Endodermal cell (in vitro differentiated cells): ENCODE measurements at places on chromosomes 4 and X.

- no peak for DNase-seq
These were observed 171.1 kb upstream of the ANKRD50 start for GRCh38 chr4:124883632-124884031.

DNA sequence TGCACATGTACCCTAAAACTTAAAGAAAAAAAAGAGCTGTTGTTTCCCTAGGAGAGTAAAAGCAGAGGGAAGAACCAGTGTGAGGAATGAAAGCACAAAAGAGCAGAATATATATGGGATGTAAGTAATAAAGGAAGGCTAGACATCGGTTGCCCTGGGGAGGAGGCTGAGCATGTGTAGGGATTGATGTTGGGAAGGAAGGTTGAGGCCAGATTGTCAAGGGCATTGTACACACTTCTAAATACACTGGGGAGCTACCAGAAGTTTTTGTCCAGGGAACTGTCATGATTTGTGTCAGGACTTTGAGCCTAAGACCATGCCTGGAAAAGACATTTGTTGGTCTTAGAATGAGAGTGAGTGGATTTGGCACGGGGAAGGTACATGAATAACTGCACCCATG is 467.1 kb downstream of the GPAT3 start:
- no peak for DNase-seq

GRCh38 chr4:109944591-109944990 is 31.9 kb downstream of the EGF start:
- no peak for DNase-seq

DNA sequence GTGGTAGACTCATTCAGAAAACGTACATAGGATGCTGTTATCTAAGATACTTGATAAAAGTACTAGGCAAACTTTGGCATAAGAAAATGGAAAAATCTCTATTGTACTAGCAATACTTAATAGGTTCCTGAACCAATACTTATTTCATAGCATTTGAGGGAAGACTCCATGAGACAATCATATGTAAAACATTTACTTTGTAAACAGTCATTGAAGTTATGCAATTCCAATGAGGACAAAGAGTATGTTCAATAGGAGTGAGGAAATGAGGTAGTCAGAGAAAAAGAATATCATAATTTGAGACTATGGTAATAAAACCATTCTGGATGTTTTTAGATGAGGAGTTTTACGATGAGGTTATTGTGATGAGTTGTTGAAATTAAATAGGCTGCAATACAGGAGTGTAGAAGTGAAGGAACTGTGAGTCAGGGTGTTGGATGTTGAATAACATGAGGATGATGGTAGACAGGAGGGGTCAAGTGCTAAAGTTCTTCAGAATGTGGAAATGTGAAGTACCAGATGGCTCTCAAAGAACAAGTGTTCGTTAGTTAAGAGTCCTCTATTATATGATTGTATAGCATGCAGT is 397.9 kb downstream of the PPP3CA start:
- DNase-seq: no peak

GRCh38 chrX:13340182-13340791 is 20.4 kb upstream of the ATXN3L start:
- no peak for DNase-seq
